MCF 10A (cell line): ENCODE measurements at places on chromosomes 6 and 20.

- H3K4me3 ChIP-seq, result no peak within 1 kb of the TSS
- no peaks in the 10 kb centered on the region for H3K36me3 ChIP-seq
- H3K4me1 ChIP-seq, result peaks cover 9% of the 10 kb centered on the region
- no peaks in the 10 kb centered on the region for H3K27me3 ChIP-seq
- H3K27ac ChIP-seq, result no peak within 1 kb of the TSS
Observed at GRCh38 chr20:3681931-3682781, at the start of gene ADAM33. Gene ADAM33, minus strand, starts transcription at chr20:3682010. Its CDS starts 6 bp downstream, at chr20:3682004.

- no peaks in the 10 kb centered on the region for H3K36me3 ChIP-seq
- DNase-seq, result no peak
- H3K27ac ChIP-seq, result peak overlapping the region; percentile 10
Observed at GRCh38 chr6:16318538-16318937, 80.2 kb downstream of the GMPR start.

DNA sequence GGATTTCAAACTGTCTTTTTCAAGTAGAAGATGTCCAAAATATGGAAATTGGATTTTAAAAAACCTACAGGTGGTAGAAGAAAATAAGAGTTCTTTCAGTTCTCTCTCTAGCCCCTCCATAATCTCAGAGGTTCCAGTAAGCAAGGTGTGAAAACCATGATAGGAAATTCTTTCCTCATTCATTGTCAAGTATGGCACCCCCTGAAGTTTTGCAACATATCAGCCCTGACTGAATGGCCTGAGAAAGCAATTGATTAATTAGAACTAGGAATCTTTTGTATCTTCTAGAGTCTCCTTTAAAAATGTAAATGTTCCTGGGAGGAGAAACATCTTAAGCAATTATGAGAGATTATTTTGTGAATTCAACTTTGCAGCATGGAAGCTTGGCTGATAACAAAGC, 198.7 kb upstream of the STXBP5 start:
- no peaks in the 10 kb centered on the region for H3K36me3 ChIP-seq
- H3K27me3 ChIP-seq, result no peaks in the 10 kb centered on the region
- no peak for DNase-seq
- peaks cover 13% of the 10 kb centered on the region for H3K4me1 ChIP-seq

DNA sequence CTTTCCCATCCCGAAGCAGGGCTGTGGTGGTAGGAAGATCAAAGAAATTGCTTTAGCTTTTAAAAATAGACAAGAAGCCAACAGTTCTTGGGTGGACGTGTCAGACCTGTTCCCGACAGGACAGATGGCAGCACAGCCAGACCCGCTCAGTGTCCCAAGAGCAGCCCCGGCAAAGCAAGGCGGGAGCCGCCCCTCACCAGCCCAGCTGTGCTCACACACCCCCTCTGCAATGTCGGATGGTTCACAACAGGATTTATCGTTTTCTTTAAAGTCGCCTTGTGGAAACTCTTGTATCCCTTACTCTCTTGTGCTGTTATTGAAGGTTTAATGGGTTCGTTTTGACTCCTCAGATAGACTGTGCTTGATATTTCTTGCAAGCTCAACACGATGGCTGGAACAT, 302.4 kb downstream of the THBS2 start:
- peaks cover under 1% of the 10 kb centered on the region for H3K4me1 ChIP-seq
- no peak for DNase-seq

DNA sequence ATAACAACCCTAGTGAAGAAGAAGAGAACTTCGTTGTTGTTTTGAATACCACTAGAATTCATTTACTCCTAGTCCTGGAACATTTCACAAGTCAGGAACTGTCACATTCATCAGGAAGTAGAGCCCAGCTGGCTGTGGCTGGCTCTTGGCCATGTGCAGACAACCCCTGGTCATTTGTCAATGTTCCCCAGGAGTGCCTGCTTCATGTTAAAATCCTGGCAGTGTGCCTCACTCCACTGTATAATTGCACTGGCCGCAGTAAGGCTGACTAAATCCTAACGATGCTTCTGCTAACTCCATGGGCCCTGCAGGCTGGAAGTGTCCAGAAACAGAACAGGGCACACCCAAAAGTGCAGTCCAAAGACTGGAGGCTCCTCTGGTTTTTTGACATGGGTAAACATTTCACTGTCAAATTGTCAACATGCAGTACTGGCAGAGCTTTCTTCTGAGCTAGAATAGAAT, 41.5 kb upstream of the ADGRF1 start:
- peak overlapping the region; percentile 40 for H3K27ac ChIP-seq
- peak overlapping the region; percentile 20 for H3K4me3 ChIP-seq
- no peaks in the 10 kb centered on the region for H3K27me3 ChIP-seq
- peak; percentile 91 for DNase-seq
- H3K36me3 ChIP-seq, result no peaks in the 10 kb centered on the region

DNA sequence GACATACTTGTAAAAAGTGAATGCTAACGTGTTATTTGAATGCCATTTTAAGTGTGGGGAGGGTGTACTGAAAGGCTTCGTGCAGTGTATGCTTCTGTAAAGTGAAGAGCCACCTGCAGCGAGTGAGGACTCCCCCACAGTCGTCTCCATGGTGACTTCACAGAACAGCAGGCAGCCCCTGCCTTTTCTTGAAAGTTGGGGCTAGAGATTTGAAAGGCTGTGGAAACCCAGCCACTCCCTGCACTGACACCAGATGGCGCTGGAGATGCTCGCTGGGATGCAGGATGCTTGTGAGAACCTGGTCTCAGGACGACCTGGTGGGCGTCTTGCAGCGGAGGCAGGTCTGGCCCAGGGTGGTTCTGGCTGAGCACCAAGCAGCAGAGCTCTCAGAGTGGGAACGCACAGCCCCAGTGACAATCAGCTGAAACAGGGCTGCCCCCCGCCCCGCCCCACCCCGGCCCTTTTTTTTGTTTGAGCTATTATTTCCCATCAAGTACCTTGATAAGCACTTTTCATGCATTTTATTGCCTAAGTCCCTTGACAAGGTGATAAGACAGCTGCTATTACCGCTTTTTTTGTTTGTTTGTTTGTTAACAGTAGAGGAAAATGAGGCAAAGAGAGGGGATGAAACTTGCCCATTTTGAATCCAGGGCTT, 150.3 kb downstream of the SYCP2 start:
- no peak overlapping the region for H3K27ac ChIP-seq
- H3K4me1 ChIP-seq, result peaks cover 14% of the 10 kb centered on the region
- DNase-seq, result peak; percentile 55
- no peaks in the 10 kb centered on the region for H3K36me3 ChIP-seq
- no peaks in the 10 kb centered on the region for H3K27me3 ChIP-seq

DNA sequence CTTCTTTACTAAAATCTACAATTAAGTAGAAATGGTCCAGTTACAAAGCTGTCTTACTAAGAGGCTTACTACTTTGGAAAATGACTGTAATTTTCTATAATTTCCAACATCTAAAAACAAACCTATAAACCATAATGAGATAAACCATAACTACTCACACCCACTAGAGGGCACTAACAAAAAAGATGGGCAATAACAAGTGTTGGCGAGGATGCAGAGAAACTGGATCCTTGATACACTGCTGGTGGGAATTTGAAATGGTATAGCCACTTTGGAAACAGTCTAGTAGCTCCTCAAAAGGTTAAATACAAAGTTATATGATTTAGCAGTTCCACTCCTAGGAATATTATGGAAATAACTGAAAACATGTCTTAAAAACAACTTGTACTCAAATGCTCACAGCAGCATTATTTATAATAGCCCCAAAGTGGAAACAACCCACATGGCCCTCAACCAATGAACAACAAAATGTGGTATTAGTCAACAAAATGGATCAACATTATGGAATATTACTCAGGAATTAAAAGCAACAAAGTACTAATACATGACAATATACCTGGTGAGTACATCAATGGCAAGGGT, 50.6 kb downstream of the GJA10 start:
- H3K4me1 ChIP-seq, result peaks cover 21% of the 10 kb centered on the region
- no peaks in the 10 kb centered on the region for H3K27me3 ChIP-seq
- H3K4me3 ChIP-seq, result no peak overlapping the region

GRCh38 chr6:44661221-44662008, 273.9 kb downstream of the CDC5L start:
- H3K27me3 ChIP-seq, result no peaks in the 10 kb centered on the region
- peaks cover 6% of the 10 kb centered on the region for H3K36me3 ChIP-seq
- no peak for DNase-seq

DNA sequence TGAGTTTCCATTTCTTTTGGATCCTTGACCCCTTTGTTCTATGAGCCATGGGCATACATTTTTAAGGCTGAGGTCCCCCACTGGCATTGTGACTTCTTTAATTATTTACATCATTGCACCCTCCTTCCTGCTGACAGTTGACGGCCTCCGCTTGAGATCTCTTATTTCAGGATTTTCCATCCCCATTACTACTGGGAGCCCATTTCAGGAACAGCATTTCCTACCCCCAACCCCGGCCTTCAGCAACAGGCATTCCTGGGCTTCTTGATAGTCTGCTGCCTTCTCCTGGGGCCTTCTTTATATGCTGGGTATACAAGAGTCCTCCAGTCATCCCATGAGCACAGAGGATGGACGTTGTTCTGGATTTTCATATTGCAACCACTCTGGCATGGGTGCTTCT, 3.8 kb downstream of the ULBP1 start:
- H3K27ac ChIP-seq, result no peak overlapping the region
- H3K36me3 ChIP-seq, result no peaks in the 10 kb centered on the region
- H3K4me1 ChIP-seq, result no peaks in the 10 kb centered on the region
- peaks cover 13% of the 10 kb centered on the region for H3K27me3 ChIP-seq
- no peak for DNase-seq

- no peaks in the 10 kb centered on the region for H3K36me3 ChIP-seq
- DNase-seq, result no peak
- H3K27me3 ChIP-seq, result no peaks in the 10 kb centered on the region
- H3K4me1 ChIP-seq, result no peaks in the 10 kb centered on the region
- H3K27ac ChIP-seq, result no peak overlapping the region
- no peak overlapping the region for H3K4me3 ChIP-seq
Observed at GRCh38 chr6:19181211-19181610, 656.0 kb upstream of the ID4 start.
